GM13977 (cell line): ENCODE measurements at places on chromosomes 12 and 14.

DNA sequence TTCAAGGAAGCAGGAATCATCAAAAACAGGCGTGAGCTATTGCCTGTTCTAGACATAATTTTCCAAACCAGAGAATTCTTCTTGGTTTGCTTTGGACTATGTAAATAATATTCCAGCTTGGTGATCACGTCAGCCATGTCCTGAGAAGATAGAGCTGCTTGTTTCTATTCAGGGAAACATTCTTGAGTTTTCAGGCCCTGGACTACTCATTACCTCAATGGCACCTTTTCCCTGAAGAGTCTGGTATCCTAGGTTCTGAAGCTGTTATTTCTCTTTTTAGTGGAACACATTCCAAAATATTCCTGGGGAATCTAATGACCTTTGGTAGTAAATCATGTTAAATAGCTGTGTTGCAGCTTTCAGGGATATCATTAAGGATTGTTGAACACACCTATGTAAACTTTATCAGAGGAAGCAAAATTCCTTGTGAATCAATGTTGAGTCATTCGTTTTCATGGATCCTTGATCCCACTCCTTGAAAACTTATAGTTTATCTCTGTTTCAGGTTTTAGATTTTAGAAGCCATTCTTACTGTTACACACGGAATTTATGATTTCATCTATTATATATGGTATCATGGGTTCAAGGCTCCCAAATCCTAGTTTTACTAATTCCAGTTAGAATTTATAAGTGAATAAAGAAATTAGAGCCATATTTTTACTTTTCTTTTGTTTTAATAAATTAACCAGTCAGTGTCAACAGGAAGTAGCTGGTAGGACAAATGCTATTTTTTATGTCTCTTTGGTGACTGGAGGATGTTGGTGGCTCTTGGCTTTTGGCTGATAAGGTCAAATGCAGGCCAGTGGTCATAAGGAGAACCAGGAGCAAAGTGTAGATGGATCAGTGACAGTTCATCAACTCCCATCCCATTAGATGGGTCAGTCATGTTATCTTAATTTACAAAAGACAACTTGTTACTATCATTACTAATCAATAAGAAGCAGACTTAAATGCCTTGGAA, 380.1 kb downstream of the ZFP36L1 start:
- no peak for DNase-seq

DNA sequence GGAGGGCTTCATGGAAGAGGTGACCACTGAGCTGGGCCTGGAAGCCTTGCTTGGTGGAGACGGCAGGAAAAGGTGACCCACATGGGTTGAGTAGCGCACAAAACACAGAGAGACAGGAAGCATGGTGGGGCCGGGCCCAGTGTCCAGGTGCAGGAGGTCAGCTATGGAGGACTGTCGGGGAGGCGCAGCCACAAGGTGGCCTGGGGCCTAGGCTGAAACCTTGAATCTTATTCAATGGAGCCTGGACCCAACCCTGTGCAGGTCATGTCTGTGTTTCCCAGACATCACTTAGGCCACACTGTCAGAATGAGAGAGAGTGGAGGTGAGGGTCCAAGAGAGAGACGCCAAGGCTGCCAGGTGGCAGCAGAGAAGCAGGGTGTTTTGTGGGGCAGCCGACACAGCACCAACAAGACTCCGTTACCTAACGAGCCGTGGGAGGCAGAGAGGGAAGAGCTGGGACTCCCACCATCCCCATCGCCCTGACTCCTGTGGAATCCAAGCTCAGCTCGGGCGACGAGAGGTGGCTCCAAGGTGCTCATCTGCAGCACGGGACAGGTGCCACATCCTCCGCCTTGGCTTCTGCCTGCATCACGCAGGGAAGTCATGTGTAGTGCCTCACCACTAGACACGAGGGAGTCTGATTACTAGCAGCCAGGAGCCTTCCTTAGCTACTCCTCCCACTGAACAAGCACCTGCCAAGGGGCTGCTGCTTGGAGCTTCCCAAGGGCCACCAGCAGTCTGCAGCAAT, 38.7 kb downstream of the DEGS2 start:
- no peak for DNase-seq

DNA sequence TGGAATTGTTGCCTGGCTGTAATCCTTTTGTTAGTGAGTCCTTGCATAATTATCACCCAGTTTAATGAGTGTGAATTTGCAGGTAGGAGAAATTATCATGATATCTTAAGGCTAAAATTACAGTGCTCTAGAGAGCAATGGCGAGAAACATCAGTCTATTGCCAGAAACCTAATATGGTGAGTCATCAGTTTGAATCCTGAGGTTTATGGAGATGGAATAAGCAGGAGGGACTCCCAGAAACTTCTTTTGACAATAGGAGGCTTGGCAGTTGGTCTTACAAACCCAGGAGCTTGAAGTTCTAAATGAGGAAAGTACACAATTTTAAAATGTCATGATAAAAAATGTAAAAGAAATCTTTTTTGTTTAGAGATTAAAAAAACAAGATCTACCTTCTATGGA, 31.5 kb upstream of the CRADD start:
- no peak for DNase-seq

DNA sequence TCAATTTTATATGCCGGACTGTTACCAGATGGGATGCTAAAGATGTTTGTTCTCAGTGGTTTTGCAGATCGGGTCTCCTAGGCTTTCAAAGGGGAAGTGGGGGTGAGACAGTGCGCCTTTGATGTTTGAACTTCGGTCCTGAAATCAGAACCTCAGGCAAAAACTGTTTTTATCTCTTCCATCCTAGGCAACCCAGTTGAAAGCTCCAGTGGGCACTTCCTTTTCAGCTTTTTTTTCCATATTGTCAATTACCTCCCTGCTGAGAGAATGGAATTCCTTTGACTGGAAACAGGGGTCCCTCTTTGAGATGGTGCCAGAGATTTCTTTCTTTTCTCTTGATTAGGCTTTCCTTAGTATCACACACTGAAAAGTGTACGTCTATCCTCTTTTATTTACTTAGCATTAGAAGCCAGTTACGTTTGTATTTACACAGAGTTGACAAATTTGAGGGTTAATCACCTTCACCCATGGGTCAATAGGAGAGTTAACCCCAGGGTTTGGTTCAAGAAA, 40.0 kb downstream of the NUAK1 start:
- DNase-seq: no peak
